ENCODE measurements at places on chromosomes 7 and 10.

DNA sequence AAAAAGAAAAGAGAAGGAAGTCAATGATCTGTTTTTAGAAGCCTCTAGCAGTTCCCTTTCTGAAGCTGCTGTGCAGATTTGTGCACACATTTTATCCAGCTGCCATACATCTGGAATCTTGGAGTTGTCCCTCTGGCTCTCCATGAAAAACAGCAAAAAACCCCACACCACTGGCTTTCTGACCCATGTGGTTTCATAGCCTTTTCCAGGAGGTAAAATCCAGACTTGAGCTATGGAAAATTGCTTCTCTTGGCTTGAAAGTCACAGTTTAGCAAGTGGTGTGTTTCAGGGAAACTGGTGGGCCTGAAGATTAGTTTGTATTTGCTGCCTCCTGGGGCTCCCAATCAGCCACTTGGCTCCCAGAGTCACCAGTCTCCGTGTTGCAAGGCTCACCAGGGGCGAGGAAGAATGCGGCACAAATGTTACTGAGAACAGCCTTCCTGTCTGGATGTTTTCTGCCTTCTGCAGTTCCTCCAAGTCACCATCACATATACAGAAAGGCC is 50.1 kb upstream of the ADRB1 start:
- no peak for DNase-seq

- DNase-seq, result no peak
Observed at GRCh38 chr7:96182424-96183158, 139.3 kb downstream of the SLC25A13 start.

- no peak for DNase-seq
Observed at GRCh38 chr7:117648203-117648866, 168.5 kb downstream of the CFTR start.

DNA sequence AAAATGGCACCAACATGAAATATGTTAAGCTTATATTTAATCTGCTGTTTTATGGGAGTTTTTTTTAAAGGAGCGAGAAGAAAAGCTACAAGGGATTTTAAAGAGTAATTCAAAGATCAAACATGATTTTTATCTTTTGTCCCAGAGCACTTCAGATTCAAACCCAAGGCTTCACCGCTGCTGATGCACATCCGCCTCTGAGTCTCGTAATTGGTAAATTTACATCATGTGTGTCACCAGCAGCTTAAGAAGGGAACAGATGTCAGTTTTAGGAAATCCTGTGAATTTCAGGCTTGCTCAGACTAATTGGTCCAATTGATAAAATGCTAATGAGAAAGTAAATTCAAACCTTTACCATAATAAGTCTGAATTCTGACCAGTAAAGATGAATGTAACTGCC is 406.3 kb downstream of the GFRA1 start:
- no peak for DNase-seq

DNA sequence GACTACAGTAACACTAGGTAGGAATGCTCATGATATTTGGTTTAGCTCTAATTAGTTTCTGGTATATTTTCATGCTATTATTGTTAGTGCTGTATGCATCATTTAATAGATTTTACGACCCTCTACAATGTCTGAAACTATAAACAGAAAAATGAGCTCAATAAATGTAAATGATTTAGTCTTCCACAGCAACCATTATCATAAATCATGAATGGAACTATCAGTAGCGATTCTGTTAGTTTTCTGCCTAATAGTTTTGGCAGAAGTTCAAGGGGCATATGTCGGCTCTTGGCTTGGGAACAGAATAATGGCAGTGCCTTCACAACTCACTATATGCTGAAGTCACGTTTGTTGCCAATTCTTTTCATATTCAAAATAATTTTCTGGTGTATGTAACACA is 494.8 kb downstream of the PARD3 start:
- no peak for DNase-seq

DNA sequence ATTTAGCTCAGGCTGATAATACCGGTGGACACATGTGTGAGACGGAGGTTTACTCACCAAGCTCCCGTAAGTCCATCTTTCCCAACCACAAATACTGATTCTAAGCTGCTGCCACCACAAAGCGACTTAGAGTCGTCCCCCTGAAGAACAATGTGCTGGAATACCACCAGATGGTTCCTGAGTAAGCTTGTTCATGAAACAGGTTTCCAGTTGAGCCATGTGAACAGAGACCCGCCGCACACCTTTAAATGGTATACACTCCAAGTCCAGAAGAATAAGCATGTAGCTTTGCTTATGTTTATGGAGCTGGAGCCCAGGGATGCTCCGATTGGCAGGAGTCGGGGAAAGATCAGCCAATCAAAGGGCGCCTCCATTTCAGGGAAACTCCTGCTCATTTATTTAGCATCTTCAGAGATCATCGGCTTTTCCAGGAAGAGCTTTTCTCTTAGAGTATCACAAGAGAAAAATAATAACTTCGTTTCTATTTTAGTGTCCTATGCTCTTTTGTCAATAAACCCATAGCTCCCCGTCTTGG is 261.6 kb upstream of the AOAH start:
- no peak for DNase-seq

DNA sequence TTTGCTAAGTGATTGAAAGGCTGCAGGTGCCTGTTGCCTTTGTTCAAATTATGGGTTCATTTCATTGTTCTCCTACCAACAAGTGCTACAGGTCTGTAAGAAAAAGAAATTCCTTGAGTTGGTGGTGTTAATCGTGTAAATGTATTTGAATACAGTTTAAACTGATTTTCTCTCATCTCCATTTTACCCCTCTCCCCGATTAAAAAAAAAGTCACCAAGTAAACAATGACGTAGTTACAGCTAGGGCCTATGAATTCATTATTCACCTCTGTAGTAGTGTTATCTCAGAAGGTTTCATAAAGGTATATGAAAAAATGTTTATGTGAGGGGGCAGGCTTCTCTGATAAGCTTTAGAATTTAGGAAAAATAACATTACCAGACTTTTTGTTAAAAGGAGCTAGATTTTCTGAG is 1.1 kb downstream of the REEP3 start:
- no peak for DNase-seq

GRCh38 chr7:32583791-32584190 is 88.5 kb downstream of the AVL9 start:
- DNase-seq, result no peak

- no peak for DNase-seq
Observed at GRCh38 chr7:131959106-131959812, 402.8 kb upstream of the PODXL start.

DNA sequence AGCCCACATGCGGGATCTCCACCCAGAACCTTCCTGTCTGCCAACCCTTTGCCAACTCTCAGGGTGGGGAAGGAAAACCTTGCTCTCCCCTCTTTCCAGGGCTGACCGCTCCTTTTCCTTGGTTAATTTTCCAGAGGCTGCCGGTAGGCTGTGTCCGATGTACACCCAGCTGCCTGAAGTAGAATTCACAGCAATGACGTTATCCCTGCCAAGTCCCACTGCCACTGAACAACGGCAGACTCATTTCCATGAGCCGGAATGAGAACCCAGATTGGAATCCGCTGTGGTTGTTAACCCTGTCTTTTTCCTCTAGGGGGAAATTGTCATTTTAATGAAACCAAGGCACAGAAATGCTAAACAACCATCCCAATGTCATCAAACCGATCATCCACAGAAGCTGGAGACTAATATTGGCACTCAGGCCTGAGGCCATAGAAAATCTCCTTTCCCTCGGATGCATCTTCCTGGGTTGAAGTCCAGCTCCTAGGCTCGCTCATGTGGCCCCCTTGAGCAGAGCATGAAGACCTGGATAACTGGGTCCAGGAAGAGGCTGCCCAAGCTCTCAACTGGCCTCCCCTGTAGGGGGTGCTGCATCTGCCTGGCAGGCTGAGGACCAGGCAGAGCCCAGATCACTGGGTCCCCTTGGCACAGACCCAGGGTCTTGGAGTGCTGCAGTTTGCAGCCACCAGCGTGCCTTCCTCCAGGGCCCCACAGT is 30.4 kb downstream of the KLRG2 start:
- DNase-seq, result no peak

DNA sequence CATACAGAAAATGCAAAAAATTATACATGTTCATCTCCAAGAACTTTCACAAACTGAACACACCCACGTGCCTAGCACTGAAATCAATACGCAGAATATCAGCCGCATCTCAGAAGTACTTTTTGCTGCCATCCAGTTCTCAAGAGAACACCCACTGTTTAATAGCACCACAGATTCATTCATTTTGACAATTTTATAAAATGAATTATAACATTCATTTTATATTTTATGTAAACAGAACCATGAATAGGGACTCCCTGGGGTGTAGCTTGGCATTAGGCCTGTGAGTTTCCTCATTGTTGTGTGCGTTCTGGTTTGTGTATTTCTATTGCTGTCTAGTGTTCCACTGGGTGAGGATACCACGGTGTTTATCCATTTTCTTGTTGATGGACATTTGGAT is 77.3 kb upstream of the PIP4K2A start:
- DNase-seq, result no peak

DNA sequence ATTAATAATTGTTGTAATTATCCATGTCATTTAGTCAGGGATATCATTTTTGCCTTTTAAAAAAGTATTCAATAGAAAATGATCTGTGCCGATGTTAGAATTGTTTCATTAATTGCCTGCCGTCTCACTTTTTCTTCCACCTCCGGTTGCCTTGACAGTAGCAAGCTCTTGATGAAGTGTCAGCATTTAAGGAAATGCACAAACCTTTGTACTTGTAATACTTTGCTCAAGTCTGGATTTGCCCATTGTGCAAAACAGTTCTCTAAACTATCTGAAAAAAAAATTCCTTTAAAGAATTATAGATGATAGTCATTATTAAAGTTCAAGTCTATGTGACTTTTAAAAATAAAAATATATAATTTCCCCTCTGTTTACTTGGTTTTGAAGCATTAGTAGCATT is 619.7 kb downstream of the GATA3 start:
- no peak for DNase-seq

DNA sequence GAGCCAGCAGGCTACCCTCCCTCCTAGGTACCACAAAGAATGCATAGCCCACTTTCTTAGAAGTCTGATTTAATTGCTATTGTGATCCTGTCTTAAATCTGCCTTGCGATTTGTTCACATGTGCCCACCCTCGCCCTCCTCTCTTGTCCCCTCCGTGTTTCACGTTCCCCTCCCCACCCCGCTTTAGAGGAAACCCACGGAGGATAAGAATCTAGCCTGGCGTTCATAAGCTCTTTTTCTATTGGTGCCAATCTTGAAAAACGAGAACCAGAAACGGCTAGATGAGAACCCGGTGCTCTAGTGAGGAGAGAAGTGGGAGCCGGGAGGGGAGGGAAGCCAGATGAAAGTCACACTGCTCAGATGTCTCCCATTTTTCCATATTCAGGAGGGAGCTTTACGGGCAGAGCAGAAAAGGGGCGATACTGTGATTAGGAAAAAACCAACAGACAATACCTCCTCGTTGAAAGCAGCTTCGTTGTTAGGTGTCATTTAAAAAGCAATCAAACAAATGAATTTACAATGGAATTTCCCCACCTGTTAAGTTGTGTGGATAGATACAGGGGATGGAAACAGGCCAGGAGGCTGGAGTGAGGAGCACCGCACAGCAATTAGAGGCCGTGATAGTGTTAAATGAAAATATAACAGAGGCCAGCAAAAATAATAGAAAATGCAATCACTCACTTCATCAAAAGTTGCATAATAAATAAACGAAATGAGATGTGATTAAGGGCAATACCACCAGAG is 272.1 kb downstream of the GATA3 start:
- DNase-seq, result no peak

- DNase-seq, result no peak
Observed at GRCh38 chr10:37222046-37222445, 96.6 kb downstream of the ANKRD30A start.

DNA sequence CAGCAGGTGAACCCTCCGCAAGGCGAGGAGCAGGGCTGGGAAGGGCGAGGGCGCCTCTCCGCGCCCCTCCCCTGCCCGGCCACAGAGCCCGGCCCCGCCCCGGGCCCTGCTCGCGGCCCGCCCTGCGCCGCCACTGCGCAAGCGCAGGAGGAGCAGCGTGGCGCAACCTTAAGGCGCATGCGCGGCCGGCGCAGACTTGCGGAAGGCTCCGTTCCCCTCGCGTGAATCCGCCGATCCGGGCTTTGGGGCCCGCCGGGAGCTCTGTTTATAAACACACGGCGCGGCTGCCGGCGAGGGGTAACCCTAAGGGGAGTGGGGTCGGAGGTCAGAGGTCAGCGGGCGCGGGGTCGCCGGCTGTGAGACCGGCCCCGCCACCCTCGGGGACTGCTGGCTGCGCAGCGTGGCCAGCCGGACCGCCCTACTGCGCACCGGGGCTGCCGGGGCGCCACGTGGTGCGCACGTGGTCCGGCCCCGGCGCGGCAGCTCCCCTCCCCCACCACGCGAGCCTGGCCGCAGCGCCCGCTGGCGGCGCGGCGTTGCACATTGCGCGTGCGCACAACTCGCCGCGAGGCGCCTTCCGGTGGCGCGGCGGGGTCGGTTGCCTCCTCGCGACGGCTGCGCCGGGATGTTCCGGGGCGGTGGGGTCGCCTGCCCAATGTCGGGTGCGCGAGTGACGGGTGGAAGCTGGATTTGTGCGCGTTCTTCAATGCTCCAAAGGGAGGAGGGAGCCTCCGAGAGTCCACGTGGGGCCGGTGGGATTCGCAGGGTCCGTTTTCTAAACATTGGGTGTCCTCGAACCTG is 40.2 kb upstream of the FOXK1 start:
- DNase-seq, result peak; percentile 94

DNA sequence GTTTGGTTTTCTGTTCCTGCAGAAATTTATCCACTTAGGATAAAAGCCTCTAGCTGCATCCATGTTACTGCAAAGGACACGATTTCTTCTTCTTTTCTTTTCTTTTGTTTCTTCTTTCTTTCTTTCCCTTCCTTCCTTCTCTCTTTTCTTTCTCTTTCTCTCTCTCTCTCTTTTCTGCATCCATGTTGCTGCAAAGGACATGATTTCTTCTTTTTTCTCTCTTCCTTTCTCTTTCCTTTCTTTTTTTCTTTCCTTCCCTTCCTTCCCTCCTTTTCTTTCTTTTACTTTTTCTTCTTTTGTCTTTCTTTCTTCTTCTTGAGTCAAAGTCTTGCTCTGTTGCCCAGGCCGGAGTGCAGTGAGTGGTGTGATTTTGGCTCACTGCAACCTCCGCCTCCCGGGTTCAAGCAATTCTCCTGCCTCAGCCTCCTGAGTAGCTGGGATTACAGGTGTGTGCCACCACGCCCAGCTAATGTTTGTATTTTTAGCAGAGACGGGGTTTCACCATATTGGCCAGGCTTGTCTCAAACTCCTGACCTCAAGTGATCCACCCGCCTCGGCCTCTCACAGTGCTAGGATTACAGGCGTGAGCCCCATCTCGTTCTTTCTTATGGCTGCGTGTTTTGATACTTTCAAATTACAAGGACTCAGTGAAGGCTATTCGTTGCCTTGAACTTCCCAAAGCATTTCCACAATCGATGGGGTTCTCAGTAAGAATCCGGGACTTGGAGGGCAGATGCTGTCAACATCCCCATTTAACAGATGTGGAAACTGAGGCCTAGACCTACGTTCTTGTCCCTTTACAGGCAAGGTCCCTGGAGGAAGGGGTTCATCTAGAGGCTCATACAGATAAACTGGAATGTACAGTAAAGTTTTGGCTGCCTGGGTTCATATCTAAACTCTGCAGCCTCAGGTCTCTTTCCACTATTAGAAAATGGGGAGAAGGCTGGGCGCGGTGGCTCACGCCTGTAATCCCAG is 1.9 kb upstream of the GNB2 start:
- no peak for DNase-seq

Measured in stimulated activated CD8-positive, alpha-beta memory T cell treated with anti-CD3 and anti-CD28 coated beads, Interleukin-15, amount 100 ng/mL, for 24 hours (primary cell).